ENCODE measurements at places on chromosomes 5 and 9. TPM values are rescaled to one million over a fixed set of nuclear protein-coding genes. Genes with fewer than 3 reads are reported as not detected.

DNA sequence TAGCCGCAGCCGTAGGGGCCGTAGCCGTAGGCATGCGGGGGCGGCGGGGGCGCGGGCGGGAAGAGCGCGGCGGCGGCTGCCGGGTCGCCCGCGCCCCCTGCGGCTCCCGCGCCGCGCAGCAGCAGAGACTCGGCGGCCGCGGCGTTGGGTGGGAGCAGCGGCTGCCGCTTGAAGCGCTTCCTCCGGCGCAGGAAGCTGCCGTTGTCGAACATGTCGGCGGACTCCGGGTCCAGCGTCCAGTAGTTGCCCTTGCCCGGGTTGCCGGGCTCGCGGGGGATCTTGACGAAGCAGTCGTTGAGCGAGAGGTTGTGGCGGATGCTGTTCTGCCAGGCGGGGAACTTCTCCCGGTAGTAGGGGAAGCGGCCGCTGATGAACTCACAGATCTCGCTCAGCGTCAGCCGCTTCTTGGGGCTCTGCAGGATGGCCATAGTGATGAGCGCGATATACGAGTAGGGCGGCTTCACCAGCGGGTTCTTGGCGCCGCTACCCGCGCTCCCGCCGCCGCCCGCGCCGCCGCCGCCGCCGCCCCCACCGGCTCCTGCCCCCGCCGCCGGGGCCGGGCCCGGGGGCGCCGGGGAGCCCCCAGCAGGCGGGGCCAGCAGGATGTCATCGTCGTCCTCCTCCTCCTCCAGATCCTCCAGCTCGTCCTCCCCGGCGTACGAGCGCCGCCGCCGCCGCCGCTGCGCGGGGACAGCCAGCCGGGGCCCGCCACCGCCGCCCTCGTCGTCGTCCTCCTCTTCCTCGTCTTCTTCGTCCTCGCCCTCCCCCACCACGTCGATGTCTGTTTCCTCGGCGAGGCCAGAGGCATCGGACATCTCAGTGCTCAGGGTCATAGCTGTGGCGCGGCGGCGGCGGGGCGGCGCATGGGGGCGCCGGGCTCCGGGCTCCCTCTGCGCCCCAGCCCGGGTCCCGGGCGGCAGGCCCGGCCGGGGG is 781 bp downstream of the FOXD1 start:
- DNase-seq, result no peak

DNA sequence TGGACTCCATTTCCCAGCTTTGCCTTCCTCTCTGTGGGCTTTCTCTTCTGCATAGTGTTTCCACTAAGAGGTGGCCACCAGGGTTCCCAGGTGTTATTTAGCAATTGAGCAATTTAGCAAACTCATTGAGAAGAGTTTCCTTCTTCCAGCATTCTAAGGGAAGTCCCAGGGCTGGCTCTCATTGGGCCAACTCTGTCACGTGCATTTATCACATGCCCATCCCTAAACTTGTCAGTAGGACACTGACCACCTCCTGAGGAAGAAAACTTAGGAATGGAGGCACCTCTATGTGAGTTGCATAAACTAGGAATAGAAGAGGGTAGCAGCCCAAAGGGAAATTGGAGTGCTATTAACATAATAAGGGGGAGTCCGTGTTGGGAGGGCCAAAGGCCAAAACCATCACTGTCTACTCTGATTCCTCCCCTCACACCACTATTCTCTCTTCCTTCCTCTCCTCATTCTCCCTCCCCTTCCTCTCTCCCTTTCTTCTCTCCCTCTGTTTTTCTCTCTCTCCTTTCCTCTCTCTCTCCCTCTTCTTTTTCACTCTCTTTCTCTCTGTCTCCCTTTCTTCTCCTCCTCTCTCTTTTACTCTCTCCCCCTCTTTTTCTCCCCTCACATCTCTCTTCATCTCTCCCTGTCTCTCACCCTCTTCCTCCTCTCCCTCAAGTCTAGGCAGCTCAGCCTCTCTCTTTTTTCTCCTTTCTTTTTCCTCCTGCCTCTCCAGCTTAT is 213.4 kb downstream of the PALM2AKAP2 start:
- no peak for DNase-seq

GRCh38 chr5:72464071-72464470 is 43.1 kb downstream of the ZNF366 start:
- no peak for DNase-seq

The TTC16 gene
- polyA plus RNA-seq, result 1.4 TPM

DNA sequence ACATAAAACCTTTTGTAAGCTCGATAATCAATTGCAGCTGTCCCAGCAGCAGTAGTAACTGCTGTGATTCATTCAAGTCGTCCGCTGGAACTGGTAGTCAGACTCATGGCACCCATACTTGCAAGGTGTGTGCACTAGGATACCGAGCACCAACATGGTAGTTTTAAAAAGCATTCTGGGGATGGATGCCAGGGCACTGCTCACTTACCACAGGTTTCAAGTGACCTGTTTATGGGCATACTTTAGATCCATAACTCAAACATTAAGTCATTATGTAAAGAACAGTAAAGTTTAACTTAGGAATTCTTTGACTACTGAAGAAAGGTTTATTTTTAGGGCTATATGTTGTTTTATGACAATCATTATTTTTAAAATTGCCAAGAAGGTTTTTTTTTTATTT is 2277.6 kb downstream of the MAT2B start:
- no peak for DNase-seq

The AGXT2 gene
- not detected for polyA plus RNA-seq

DNA sequence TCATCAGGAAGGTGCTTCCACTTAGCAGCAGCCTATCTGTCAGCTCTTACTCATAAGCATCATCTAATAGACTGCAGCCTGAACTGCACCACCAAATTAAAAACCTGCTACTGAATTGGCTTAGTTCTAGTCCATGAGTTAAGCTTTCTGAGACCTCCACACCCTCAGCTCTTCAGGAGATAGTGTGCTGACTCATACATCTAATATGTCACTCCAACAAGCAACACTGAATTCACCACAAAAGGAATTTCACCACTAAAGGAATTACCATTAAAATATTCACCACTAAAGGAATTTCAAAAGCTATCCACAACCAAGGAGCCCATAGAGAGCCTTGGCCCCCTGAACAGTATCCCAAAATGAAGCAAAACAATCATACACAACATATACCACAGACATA is 418.5 kb upstream of the RORB start:
- DNase-seq, result no peak

The TLR4 gene
- polyA plus RNA-seq, result 12.1 TPM

DNA sequence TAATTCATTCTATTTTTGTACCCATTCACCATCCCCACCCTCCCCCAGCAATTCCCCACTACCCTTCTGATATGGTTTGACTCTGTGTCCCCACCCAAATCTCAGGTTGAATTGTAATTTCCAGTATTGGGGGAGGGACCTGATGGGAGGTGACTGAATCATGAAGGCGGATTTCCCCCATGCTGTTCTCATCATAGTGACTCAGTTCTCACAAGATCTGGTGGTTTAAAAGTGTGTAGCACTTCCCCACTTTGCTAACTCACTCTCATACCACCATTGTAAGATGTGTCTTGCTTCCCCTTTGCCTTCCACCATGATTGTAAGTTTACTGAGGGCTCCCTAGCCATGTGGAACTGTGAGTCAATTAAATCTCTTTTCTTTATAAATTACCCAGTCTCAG is 25.9 kb upstream of the TESK1 start:
- no peak for DNase-seq

The OLFM1 gene
- 16.1 TPM for polyA plus RNA-seq

GRCh38 chr9:131625790-131626670 is 80.7 kb downstream of the PRRT1B start:
- no peak for DNase-seq

DNA sequence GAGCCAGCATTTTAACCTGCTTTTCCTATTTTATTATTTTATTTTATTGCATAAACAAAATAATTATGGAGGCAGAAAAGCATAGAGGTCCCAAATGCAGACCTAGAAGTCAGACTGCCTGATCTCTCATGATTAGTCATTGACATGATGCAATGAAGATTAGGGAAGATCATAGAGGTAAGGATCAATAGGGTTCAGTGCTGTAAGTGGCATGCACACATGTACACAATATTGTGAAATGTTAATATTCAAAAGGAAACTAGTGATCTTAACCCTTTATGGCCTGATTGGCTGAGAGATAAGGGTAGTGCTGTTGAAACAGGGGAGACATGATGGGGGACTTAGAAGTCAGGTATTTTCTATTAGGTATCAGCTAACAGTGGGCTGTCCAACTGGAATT is 1.1 kb upstream of the FRRS1L start:
- DNase-seq, result no peak

DNA sequence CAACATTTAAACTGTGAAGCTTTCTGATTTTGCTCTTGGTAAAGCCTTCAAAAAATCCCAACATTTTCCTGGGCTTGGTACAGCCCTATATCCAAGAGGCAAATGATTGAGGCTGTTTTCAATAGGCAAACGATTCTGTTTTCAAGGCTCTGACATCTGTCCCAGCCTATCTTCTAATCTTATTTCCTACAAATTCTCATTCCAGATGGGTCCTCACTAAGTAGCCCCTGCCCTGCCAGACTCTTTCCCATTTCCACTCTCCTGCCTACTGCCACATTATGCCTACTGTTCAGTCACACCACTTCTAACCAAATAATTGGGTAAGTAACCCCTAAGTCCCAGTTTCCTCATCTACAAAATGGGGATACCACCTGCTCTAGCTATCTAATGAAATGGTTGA is 3.5 kb downstream of the GBA2 start:
- no peak for DNase-seq

GRCh38 chr9:105052346-105052745 is 124.4 kb upstream of the ABCA1 start:
- no peak for DNase-seq

DNA sequence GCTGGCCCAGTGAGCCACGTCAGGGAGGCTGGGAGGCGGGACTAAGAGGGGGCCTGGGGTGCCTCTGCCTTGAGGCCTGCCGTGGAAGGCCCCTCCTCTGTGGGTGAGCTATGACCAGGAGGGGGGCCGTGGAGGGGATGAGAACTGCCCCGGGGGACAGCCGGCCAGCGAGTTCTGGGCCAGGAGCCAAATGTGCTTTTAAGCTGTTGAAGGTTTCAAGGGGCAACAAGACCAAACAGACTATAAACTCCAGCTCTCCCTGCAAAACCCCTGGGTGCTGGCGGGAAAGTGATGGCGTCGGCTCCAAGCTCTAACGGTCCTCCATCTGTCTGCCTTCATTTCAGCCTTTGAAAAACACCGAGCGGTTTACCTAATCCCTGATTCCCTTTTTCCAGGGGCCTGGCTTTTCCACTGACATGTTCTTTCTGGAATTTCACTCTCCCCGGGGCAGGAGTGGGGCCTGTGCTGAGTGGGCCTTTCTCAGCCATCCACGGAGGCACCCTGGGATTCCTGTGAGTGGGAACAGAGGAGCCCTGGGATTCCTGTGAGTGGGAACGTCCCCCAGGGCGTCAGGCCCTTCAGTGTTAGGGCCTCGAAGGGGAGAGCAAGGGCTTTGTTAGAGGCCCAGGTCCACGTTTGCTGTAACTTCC is 65.6 kb downstream of the COL5A1 start:
- DNase-seq, result peak; percentile 94

DNA sequence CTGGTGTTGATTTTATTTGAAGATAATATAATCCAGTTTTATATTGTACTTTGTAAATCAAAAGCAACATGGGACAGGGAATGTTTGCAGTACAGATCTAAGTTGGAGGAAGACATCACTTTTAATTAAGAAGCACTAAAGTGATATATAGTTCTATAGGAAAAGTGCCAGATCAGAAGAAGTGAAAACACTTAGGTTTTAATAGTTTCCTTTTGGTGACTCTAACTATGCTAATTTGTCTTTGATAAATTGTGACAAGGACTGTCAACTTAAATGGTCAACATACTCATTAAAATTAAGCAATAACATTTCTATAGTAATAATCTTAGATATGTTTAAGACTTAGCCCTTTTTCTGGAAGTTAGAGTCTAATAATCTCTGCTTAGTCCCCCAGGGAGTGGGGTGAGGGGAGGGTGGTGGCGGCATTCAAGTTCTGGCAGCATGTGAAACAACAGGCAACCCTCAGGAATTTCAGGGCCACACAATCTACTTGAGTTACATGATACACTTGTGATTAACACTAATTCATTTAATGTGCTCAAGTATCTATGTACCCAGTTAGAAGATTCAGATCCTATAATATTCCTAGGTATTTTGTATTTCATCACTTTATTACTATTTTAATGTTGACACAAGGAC is 1026.5 kb downstream of the NR2F1-AS1 start:
- DNase-seq, result no peak

DNA sequence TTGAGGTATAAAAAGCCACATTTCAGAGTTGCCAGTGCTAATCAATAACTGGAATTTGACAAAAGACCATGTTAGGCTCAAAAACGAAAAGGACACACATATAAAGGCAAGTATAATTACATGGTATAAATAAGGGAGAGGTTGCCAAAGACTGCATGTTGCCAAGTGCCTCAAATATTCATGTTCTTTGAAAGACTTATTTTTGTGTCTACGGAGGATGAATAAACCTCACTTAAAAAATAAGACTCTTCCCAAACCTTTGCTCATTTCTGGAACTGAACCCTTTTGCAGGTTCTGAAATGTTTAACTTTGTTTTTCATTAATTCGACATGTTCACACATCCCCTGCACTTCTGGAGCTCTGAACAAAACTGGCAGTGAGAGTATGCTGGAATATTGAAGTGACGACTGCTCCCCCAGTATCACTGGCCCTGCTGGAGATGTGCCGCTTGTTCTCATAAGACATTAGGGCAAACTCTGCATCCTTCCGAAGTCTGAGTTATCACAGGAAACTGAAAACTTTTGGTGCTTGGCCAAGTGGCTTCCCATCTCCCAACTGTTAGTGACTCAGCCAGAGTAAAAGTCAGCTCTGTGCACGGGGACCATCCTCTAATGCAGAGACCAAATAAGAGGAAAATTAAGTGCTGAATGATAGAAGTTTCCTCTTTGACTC is 336.8 kb downstream of the GLIS3 start:
- no peak for DNase-seq

DNA sequence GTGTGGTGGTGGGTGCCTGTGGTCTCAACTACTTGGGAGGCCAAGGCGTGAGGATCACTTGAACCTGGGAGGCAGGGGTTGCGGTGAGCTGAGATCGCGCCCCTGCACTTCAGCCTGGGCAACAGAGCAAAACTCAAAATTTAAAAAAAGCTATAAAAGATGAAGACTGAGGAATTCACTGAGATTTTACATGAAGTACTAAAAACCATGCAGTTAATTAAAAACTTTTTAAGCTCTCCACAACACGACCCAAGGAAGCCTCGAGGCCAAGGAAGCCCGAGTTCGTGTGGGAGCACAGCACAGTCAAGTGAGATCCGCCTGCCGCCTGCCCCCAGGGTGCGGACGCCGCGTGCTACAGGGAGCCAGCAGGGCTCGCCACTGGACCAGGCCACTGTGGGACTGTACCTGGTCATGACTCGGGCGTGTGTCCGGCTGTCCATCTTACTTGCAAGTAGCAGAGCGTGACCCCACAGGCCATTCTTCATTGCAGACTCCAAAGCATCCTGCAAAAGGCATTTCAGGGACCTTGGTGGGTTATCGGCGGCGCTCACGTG is 21.2 kb upstream of the INPP5E start:
- DNase-seq, result no peak

DNA sequence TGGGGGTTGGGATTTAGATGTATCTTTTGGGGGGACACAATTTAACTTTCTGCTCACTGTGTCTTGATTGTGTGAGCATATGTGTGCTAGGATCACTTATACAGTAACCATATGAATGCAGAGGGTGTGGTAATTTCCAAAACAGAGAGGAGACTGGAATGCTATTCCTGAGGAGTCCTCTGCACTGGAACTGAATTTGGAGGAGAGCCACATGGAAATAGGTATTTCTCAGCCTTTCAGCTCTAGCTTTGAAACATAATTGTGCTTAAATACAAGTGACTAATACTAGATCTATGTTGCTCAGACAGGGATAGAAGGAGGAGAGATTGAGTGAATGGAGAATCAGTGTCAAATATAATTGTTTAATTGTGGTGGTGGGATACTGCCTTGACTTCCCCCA is 45.5 kb downstream of the FOCAD start:
- no peak for DNase-seq

- peak; percentile 42 for DNase-seq
Observed at GRCh38 chr9:37650873-37651768, at the start of gene FRMPD1. Gene FRMPD1, plus strand, starts transcription at chr9:37650954. Its CDS starts 41,688 bp downstream, at chr9:37692642.

The MCC gene
- polyA plus RNA-seq, result 15.7 TPM

Data from right lung (tissue), 10 donors.